ENCODE measurements at places on chromosomes 5 and 9. TPM values are rescaled to one million over a fixed set of nuclear protein-coding genes. Genes with fewer than 3 reads are reported as not detected.

The LHX6 gene
- 1.2 TPM for total RNA-seq

The BOD1 gene
- 65.3 TPM for total RNA-seq

DNA sequence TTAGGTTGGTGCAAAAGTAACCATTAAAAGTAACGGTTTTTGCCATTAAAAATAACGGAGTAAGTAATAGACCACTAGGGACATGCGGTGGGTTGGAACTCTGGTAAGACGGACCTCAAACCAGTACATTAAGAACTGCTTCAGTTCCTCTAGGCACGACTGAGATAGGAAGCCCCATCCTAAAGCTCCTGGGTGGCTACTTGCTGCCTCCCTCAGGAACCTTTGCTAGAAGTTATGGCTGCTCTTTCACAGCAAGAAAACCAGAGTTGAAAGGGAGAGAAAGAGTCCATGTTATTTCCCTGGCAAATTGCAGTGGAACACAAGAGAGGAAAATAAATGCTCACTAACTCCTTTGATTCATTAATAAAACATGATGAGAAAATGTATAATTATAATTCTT is 47.6 kb downstream of the MCTP1 start:
- H3K27ac ChIP-seq = no peak overlapping the region
- no peaks in the 10 kb centered on the region for H3K27me3 ChIP-seq
- no peak for DNase-seq
- H3K4me3 ChIP-seq = no peak overlapping the region

DNA sequence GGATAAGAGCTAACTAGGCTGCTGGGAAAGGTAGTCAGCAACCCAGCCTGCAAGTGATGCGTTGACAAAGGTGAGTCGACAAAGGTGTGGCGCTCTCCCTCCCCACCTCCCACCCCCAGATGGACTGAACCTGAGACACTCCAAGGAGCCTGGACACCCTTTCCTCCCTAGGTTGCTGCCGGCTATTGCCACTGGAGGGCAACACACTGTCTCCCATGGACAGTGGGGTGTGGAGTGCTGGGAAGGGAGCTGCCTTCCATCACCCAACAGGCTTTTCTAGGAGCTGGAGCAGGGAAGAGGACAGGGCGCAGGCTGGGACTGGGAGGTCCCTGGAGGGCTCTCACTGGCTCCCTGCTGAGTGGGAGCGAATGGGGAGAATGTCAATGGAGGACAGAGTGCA is 75.4 kb upstream of the ARAP3 start:
- peaks cover 21% of the 10 kb centered on the region for H3K27me3 ChIP-seq
- H3K4me1 ChIP-seq = no peaks in the 10 kb centered on the region

GRCh38 chr9:133423216-133423615 is 1.0 kb downstream of the ADAMTS13 start:
- peaks cover 3% of the 10 kb centered on the region for H3K27me3 ChIP-seq
- H3K36me3 ChIP-seq = no peaks in the 10 kb centered on the region
- no peak for DNase-seq
- no peaks in the 10 kb centered on the region for H3K4me1 ChIP-seq
- no peak overlapping the region for H3K27ac ChIP-seq
